ENCODE measurements at places on chromosomes 7 and 10.

DNA sequence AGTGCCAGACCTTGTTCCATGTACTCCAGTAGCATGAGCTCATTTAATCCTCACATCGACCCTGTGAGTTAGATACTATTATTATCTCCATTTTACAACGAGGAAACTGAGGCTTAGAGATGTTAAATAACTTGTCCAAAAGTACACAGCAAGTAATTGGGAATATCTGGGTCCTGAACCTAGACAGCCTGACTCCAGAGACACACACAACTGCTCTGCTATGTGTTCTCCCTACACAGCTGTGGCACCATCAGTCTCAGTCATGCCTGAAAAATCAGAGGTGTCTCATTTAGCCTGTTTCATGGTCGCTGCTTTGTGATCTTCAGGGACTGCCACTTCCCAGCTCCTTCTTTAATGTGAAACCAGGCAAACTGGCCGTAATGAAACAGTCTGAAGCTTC is 56.5 kb downstream of the COL1A2 start:
- no peak for DNase-seq

DNA sequence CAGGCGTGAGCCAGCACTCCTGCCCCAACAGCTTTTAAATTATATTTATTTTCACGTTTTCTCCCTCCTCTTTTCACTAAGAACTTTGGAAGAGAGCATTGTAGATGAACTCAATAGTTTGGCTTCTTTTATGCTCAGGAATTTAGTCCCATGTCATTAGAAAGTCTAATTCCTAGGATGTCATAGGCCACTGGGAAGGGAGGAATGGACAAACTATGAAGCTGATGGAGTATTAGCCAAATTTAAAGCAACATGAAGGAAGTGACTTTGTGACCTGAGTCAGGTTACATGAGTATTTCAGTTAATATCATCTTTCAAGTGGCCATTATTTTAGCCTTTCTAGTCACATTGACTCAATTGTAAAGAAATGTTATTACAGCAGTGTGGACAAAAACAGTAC is 18.0 kb upstream of the OPN4 start:
- DNase-seq: no peak

GRCh38 chr7:31120800-31121513 is 68.8 kb downstream of the ADCYAP1R1 start:
- peak; percentile 6 for DNase-seq

- no peak for DNase-seq
Measured at GRCh38 chr7:86784765-86785164, 141.1 kb downstream of the GRM3 start.

DNA sequence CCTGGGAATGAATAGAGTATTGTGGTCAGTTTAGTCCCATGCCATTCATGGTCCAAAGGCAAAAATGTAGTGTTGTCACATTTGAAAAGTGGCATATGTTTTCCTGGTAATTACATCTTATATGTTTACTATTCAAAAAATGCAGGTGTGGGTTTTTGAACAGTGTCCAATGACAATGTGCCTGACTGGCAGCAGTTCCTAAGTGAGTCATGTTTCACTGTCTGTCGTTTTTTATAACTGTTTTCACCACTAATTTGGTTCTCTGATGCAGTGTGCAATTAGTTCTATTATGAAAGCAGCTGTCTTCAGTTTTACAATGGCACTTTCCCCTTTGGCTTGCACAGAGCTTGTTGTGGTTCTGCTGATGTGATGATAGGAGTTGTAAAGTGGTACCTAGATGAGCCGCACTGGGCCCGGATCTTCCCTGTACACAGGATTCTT is 162.3 kb downstream of the SEM1 start:
- DNase-seq: no peak

GRCh38 chr7:101602484-101603241 is 26.4 kb downstream of the MYL10 start:
- peak; percentile 53 for DNase-seq

DNA sequence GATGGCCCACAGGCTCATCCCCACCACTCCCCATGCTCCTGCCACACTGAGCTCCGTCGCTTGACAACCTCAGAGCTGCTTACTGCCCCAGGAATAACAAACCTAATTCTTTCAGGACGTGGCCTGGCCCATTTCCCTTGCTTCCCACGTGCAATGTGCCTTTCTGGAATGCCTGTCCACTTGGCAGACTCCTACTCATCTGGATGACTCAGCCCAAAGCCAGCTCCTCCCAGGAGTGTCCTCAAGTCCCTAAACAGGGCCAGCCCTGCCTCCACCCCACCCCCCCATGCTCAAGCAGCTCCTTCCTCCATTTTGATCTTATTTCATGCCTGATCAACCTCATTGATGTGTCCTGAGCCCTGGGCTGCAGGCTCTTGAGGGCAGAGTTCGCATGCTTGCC is 164.9 kb upstream of the RNF32 start:
- DNase-seq: no peak

DNA sequence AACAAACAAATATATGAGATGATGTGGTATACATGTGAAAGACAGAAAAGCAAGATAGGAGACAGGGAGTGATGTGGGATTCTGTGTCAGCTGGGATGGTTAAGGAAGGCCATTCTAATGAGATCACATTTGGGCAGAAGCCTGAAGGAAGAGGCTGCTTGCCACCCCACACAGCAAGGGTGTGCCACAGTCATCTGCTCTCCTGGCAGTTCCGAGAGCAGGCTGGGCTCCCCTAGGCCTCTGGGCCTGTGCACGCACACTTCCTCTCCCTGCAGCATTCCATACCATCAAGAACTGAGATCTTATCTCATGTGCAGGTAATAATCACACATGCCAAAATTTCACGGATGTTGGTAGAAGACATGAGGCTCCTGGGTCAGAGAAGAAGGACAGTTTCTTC is 43.1 kb downstream of the SYPL1 start:
- no peak for DNase-seq

DNA sequence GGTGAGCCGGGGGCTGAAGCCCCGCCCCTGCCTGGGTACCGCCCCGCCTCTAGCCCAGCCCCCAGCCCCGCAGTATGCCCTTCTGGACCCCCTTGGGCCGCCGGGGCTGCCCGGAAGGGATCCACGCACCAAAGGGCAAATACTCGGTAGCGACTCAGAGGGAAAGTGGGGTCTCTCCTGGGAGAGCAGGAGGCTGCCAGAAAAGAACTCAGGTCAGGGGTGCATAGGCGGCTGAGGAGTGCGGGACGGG is 796 bp downstream of the FBXL15 start:
- DNase-seq: no peak

- no peak for DNase-seq
Measured at GRCh38 chr10:29481906-29482440, 152.8 kb downstream of the SVIL start.

GRCh38 chr7:8258166-8258565 is 3.8 kb downstream of the ICA1 start:
- no peak for DNase-seq

GRCh38 chr7:144622745-144623144 is 213.1 kb downstream of the TPK1 start:
- no peak for DNase-seq

DNA sequence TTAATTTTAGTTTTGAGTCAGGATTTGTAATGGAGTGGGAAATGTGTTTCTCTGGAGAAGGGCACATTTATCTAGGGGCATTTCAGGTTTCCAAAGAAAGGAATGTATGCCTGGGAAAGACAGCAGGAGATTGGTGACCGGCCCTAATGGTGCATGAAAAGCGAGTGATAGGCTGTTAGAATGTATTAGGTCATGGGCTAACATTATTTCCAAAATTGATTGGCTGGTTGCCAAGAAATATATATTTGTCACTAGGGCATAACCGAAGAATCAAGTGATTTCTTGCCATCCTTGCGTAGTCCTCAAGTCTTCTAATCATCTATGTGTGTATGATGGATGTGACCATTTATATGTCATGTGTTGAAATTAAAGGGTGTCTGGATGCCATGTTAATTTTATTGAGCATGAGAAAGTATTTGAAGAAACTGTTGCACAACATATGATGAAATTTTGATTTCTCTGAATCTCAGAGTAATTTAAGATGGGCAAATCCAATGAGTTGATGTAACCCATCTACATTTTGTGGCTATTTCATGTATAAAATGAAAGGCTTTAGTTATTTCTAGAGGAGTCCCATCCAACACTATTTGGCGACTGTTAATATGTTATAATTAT is 248.4 kb downstream of the BMPER start:
- DNase-seq: no peak

GRCh38 chr7:12648704-12649261 is 38.6 kb upstream of the ARL4A start:
- DNase-seq: no peak

GRCh38 chr7:89927762-89928161 is 226.5 kb upstream of the STEAP1 start:
- DNase-seq: no peak

DNA sequence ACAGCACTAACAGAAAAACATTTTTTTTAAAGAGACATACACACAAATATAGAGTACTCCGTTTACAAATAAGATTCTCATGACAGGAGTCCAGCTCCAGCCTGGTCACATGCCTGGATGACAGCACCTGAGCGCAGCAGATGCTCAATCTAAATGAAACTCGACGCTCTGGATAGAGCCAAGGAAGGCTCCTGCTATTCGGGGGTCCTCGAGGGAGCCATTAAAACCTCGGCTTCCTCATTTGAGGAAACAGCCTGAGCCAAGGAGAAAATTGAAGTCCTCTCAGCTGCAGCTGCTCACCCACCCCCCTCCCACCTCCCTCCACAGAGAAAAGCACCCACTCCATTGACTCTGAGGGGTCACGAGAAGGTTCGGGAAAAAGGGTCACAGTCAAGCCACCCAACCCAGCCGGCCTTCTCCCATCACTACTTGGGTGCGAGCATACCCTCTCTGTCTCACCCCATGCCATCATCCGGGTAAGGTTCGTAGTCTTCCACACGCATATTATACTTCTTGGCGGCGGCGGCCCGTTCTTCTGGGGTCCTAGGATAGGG is 673 bp downstream of the NDUFB8 start:
- no peak for DNase-seq

GRCh38 chr7:21184942-21185652 is 242.8 kb upstream of the SP4 start:
- no peak for DNase-seq

DNA sequence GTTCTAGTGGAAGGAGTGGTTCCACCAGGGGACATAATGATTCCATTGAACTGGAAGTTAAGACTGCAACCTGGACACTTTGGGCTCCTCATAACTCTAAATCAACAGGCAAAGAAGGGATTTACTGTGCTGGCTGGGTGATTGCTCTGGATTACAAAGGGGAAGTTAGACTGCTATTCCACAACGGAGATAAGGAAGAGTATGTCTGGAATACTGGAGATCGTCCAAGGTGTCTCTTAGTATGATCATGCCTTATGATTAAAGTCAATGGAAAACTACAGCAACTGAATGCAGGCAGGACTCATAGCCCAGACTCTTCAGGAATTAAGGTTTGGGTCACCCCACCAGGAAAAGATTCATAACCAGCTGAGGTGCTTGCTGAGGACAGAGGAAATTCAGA is 310.6 kb upstream of the MGMT start:
- no peak for DNase-seq

All from CD4-positive, alpha-beta T cell treated with Interleukin-4 for 1 hour (primary cell).